ENCODE measurements at places on chromosomes 3 and 15.

DNA sequence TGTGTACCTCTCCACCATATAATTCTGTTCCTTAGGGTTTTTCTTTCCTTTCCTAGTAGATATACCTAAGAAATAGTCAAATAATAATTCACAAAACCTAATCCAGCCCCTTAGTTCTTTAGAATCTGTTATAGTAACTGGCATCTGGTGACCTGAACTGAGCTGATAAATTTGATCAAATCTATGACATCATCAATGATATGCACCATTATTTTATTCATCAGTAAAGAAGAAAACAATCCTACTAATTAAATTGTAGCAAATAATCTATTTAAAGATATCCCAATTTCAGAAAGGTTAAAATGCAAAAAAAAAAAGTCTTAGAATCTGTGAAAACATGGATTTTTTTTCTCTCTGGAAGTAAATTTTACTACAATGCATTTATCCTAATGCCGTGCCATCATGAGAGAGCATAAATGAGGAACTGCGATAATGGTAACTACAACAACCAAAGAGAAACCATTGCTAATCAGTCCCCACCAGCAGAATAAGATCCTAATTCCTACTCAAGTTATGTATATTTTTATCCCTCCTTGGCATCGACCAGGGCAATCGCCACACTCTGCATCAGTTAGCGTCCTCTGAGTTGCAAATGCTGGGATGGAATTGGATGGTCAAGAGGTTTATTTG lies 6.6 kb upstream of the MNS1 start:
- DNase-seq: no peak

GRCh38 chr3:186456731-186457191 lies 87.4 kb downstream of the CRYGS start:
- no peak for DNase-seq

DNA sequence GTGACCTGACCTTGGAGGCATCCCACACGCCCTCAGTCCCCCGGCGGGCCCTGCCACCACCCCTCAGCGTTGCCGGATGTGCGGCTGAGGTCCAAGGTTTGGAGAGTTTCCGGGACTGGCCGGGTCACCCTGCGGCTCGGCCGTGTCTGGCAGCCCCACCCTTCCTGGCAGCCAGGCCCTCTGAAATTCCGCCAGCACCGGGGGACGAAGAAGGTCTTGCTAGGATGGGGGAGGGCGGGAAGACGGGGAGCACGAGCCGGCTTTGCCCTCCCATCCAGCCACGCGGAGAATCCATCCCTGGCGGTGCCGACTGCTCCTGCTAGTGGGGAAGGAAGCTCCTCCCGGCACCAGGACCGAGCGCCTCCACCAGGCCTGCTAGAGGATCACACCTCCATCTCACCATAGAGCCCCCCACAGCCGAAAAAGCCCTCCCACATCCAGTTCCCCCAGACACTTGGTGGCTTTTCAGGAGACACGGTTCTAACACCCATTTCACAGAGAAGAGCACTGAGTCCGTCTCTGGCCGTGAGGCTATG lies 81.5 kb downstream of the CPN2 start:
- no peak for DNase-seq

GRCh38 chr3:158106766-158107471 lies 699 bp upstream of the SHOX2 start:
- DNase-seq: no peak

DNA sequence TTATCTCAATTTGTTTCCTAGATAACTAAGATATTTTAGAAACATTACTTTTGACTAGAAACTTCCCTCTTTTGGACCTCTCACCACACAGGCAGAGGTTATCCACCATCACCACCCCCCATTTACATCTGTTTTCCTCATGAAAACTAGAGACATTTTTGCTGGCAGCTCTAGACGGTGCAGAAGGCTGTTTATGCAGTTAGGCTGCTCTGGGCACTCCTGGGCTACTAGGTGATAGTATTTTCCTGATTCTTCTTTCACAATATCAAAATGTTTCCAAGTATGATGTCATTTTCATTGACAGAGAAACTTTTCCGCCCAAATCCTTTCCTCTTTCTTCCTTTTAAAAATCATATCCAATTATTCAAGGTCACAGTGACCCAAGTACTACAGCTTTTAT lies 67.1 kb downstream of the PLOD2 start:
- DNase-seq: no peak

All from NCI-H1092 (cell line).